Renal pelvis (tissue), 12 donors: ENCODE measurements at places on chromosomes 12 and 14.

GRCh38 chr12:107045186-107045585, 48.2 kb downstream of the CRY1 start:
- no peak for DNase-seq

- peak; percentile 77 for DNase-seq
Observed at GRCh38 chr12:113462117-113462774, 9.4 kb downstream of the LHX5 start.

DNA sequence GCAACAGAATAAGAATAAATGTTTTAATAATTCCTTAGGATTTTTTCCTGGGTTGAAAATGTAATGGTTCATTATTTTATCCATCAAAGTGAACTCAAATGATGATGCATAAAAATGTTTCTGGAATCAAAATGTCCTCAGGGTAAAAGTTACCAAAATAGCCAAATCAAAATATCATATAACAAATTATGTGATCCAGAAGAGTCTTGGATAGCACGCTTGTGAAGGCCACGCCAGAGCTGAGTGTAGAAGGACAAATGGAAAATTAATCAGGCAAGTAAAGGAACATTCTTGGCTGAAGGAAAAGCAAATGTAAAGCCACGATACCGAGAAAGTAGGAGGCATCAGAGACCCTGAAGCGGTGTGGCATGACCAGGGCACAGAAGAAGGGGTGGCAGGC, 169.2 kb downstream of the CAPZA3 start:
- no peak for DNase-seq

DNA sequence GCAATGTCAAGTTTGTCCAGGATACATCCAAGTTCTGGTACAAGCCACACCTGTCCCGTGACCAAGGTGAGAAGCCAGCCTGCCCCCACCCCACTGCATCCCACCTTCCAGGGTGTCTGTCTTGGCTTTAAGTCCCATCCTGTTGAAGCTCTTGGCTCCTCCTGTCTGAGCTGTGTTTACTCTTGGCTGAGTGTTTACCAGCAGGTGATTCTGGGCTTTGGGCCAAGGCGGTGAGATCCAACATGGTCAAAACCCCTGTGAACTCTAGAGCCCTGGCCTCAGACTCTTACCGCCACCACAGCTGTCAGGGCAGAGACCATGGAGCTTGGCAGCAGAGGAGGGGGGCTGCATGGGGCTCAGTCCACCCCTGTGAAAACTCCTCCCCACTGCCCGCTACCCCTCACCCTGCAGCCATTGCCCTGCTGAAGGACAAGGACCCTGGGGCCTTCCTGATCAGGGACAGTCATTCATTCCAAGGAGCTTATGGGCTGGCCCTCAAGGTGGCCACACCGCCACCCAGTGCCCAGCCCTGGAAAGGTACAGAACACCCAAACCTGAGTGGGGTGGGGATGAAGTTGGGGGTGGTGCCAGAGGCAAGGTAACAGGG, 11.6 kb downstream of the TNS2 start:
- no peak for DNase-seq

GRCh38 chr12:13816394-13816793, 165.0 kb downstream of the GRIN2B start:
- peak; percentile 53 for DNase-seq

DNA sequence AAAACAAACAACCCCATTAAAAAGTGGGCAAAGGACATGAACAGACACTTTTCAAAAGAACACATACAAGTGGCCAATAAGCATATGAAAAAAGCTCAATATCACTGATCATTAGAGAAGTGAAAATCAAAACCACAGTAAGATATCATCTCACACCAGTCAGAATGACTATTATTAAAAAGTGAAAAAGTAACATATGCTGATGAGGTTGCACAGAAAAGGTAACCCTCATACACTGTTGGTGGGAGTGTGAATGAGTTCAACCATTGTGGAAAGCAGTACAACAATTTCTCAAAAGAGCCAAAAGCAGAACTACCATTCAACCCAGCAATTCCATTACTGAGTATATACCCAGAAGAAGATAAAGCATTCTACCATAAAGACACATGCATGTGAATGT, 18.2 kb downstream of the PDE6H start:
- no peak for DNase-seq

GRCh38 chr12:51959211-51959610, 7.7 kb downstream of the ACVR1B start:
- no peak for DNase-seq

DNA sequence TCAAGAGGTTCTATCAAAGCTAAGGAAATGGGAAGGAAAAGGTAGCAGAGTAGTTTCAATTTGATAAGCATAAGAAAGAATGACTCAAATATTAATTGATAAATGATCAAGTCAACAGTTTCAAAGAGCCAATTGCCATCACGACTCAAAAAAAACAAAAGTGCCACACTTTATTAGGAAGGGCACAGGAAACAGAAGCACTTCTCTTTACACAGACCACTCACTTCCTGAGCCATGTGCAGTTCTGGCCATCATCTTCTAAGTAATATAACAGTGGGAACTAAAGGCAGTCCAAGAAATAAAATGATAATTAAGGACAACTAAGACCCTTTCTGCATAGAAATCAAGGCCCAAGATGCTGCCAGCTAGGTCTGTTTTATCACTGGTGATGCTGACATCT, 13.2 kb downstream of the TM7SF3 start:
- DNase-seq: no peak

- DNase-seq: no peak
Observed at GRCh38 chr12:5708371-5708770, 236.7 kb downstream of the ANO2 start.

- DNase-seq: no peak
Observed at GRCh38 chr12:98438656-98439230, 76.6 kb upstream of the TMPO start.

DNA sequence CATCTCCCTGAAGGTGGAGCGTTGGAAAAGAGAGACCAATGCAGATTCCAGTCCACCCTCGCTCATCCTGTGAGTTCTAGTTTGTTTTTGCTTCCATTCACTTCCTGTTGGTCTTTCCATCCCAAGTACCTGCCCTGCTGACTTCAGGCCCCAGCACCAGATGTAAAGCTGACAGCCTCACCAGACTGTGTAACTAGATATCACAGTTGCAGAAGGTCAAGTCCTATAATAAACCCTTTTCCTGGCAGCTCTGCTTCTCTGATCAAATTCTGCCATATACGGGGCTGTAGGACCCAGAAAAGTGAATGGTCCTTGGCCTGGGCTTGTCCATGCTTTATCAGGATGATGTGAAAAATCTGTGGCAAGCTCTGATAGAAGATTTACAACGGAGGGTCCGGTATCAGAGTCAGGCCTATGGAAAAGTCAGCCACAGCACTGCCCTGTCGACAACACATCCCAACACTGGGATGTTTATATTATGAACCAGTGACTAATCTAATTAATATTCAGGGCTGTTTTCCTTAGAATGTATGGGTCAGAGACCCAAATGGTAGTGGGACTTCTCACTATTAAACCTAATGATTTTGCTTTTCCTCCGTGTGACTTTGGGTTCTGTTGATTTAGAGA, 42.1 kb downstream of the CCDC175 start:
- no peak for DNase-seq

- DNase-seq: no peak
Observed at GRCh38 chr12:132583411-132583710, 27.0 kb downstream of the LRCOL1 start.
